ENCODE measurements at places on chromosomes 2 and 18.
A peak's percentile ranks its signal among the peaks of the same experiment; 100 is the strongest.

GRCh38 chr2:217650716-217651360 is 352.0 kb downstream of the TNS1 start:
- DNase-seq, result no peak

GRCh38 chr2:240427729-240428128 is 7.7 kb upstream of the GPC1 start:
- no peak for DNase-seq

DNA sequence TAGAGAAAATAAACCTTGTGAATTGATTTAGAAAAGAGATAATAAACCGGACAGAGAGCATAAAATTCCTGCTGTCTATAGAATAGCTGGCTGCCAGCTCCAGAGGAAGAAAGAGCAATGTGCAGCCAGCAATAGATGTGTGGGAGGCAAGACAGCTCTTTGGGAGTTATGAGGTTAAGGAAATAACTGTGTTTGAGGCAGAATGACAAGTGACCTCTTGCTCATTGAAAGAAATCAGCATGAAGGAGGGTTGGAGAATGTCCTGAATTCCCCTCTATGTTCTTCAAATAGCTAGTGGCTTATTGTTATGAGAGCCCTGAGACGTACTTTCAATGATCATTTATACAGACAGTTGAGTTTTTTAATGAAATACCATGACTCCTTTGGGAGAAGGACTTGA is 1009.9 kb upstream of the NXPH2 start:
- DNase-seq, result no peak

DNA sequence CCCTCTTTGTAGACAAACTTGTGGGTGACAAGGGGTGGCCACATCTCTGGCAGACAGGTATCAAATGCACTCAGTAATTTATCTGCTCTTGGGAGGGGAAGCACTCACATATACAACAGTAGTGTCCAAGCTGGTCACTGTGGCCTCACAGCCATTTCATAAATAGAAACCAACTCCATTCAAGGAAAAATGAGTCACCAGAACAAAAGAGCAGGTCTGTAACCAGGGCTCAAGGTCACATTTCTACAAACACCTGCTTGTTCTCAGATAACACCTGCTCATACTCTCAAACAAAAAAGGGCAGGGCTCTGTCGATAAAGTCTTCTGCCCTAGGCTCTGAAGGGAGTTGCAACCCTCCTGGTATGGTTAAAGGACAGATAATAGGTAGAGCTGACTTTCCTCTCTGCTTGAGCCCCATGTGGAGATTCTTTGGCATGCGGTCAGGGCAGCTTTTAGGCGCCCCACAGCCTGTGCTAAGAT is 459.0 kb downstream of the BCL11A start:
- DNase-seq, result no peak

DNA sequence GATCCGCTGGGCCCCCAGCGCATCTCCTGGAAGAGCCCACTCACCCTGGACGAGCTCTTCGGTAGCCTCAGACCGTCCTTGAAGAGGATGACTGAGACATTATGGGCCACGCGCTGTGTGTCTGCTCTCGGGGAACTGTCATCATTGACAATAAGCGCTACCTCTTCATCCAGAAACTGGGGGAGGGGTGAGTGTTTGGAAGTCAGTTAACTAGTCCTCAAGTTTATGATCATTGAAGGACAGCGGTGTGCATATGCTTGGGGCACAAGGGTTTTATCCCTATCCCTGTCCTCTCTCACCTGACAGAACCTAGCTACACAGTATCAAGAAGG is 586 bp downstream of the STK16 start:
- DNase-seq, result peak; percentile 15

- DNase-seq, result no peak
Measured at GRCh38 chr18:11996907-11997306, 15.6 kb downstream of the IMPA2 start.

DNA sequence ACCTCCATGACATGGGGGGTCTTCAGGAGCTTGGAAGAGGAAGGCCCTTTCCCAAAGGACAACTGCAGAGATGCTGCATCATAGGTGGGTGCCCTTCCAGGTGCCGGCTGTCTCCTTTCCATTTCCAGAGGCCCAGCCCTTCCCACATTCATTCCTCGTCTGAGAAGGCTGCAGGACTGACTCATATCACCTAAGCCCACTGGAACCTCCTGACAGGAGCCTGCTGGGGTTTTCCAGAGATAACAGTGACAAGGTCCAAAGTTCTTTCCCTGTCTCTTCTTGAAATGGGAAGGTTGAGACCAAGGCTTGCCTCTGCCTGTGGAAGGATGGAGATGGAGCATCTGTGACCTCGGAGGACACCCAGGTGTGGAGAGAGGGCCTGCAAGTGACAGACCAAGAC is 3.6 kb upstream of the PRSS56 start:
- no peak for DNase-seq

DNA sequence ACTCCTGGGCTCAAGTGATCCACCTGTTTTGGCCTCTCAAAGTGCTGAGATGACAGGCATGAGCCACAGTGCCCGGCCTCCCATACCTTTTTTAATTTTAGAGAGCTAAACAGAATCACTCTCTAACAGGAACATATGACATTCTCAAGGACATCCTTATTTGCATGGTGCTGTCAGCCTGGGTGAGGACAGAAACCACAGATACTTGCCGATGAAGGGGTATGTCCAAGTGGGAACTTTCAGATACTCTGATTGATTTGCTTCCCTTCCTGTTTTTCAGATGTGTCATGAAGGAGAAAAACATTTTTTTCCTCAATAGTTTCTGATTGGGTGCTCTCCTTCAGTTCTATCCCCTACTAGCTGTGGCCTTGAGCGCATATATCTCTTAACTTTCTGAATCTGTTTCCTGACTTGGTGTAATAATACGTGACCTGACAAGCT is 49.6 kb downstream of the MYO3B start:
- DNase-seq, result no peak

DNA sequence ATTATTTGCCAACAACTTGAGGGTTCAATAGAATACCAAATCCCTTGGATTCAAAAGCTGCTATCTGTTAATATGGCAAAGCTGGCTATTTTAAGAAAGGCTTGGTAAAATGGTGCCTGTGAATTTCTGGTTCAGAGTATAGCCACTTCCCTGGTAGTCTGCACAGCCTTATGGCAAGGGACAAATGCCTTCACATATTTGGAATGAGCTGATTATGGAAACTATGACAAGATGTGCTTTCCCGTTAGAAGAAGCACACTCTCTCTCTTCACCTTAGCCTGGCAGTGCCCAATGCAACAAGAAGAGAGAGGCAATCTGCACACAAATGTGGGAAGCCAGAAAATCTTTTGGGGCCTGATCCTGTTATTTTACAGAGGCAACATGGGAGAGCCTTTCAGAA is 47.5 kb upstream of the MAP3K20 start:
- DNase-seq, result no peak

DNA sequence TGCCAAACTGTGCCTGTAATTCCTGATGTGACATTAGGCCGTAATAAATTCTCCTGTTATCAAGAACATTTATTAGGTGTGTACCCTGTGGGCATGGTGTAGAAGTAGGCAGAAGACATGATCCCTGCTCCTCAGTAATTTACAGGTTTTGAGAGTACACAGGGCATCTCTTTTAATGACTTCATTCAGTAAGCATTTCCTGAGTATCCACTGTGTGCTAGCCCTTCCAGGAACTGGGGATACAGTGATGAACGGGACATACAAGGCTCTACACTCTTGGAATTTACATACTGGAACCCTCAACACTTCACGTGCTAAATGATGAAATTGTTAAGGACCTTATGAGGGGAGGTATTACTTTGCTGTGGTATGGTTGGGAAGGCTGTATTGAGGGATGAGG is 30.2 kb downstream of the DIS3L2 start:
- DNase-seq, result no peak

DNA sequence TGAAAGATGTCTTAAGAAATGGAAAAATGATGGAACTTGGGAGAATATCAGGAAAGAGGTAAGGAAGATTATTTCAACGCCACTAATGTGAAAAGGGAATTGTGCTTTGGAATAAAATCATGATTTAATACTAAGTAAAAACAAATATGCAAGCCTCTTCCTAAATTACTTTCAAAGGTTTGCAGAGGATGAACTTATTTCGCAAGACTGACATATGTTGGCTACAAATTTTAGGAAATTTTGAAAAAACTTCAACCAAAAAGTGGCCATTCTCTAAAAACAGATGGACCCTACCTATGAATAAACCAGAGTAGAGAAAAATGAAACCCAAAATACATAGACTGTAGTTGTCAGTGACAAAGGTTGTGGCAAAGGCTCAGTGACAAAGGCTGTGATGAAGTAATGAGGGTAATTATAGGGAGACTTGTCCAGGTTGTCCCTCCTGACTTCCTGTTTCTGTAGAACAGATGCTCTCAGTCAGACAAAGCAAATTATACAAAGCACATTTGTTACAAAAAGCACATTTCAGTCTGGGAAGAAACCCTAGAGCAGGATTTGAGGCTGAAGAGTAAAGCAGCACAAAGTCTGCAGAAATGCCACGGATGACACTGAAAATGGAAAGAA is 39.5 kb downstream of the SFT2D3 start:
- no peak for DNase-seq

DNA sequence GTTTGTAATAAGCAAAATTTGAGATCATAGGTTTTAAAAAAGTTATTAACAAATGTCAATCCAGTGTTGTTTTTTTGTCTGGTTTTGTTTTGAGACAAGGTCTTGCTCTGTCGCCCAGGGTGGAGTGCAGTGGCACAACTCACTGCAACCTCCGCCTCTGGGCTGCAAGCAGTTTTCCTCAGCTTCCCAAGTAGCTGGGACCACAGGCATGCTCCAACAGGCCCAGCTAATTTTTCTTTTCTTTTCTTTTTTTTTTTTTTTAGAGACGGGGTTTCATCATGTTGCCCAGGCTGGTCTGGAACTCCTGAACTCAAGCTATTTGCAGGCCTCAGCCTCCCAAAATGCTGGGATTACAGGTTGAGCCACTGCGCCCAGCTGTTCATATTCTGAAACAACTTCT is 31.3 kb downstream of the GALNT3 start:
- DNase-seq, result no peak

DNA sequence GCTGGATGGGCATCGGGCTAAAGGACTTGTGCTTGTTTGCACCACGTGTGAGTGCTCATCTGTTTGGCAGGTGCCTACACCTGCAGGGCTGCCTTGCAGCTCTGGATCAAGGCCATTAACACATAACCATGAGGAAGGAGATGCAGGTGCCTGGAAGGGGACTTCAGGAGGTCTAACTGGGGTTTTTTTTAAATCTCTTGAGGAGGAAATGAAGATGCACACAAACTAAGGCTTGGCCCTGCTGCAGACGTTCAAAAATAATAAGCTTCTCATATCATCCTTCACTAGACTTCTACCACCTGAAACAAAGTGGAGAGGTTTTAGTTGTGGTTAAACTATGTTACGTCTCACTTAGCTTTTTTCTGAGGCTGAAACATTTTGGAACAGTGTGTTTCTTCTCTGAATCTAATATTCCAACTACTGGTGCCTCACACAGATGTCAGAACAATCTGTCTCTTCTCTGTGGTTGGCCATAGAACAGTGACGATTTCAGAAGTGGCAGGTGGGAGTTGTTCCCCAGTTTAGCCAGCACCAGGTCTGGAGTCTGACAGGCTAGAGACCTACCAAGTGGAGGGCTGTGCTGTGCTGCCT is 36.5 kb downstream of the BCL2L11 start:
- no peak for DNase-seq

DNA sequence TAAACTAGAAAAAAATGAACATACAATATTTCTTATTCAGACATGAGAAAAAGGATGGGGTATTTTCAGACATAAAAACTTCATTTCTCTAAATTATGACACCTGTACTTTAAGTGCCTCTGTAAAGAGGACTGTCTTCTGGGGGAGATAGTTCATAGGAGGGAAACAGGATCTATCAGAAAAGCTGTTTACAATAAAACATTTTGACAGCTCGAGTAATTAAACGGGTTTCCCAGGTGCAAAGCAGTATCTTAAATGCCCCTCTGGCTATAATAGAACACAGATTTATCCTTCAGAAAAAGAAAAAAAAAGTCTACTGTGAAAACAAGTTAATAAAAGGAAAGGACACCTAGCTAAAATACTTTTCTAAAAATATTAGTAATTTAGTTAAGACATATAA is 311.4 kb upstream of the UBE2E3 start:
- no peak for DNase-seq

- no peak for DNase-seq
Measured at GRCh38 chr2:233210843-233211547, 40.5 kb upstream of the ATG16L1 start.

DNA sequence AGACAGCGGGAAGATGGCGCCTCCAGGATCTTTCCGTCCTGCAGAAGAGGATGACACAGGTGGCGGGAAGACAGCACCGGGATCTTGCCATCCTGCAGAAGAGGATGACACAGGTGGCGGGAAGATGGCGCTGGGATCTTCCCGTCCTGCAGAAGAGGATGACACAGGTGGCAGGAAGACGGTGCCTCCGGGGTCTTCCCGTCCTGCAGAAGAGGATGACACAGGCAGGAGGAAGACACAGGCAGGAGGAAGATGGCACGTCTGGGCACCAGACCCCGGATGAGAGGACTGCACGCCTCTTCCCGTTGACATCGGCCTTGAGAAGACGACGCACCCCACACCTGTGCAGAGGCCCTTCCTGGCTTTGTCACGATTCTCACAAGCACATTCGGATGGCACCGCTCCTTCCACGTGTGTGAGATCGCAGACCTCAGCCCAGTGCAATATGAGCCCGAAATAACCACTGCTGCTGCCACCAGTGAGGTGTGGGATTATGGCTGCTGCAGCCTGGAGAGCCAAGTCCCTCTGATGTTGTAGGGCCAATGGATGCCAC is 79.4 kb upstream of the SNTG2 start:
- DNase-seq, result no peak

GRCh38 chr18:44826418-44827259 is 146.0 kb downstream of the SETBP1 start:
- no peak for DNase-seq

- no peak for DNase-seq
Measured at GRCh38 chr2:63882395-63883105, 40.9 kb downstream of the UGP2 start.

GRCh38 chr18:59898609-59899297 is 1.0 kb upstream of the PMAIP1 start:
- no peak for DNase-seq

- no peak for DNase-seq
Measured at GRCh38 chr2:18208956-18209355, 330.5 kb downstream of the KCNS3 start.

DNA sequence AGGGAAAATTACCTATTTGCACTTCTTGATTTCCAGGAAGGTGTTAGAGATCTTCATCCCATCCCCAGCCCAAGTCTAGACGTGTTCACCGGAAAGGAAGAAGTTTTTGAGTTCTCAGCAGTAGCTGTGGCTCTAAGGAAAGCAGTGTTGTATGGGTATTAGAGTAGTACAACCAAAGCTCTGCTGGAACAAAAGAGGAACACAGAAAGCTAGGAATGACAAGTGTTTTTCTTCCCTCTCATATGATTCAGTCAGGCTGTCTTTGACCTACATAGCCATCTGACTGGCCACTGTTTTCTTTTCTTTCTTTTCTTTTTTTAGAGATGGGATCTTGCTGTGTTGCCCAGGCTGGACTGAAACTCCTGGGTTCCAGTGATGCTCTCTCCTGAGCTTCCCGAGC is 82.7 kb upstream of the SLC39A10 start:
- no peak for DNase-seq

- no peak for DNase-seq
Measured at GRCh38 chr2:3666613-3666975, 8.6 kb downstream of the ALLC start.
